ENCODE measurements at places on chromosomes 5 and 9.

DNA sequence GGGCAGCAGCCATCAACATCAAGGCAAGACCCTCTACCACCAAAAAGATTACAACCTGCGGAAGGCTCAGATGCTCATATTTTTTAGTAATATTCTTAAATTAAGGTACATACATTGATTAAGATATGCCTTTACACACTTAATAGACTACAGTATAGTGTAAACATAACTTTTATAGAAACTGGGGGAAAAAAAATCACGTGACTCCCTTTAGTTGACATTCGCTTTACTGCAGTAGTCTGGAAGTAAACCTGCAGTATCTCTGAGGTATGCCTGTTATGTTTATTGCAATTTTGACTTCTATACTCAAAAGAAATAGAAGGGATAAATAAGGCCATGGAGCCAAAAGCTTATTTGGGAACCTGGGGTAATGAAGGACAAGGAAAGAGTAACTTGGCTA, 15.1 kb upstream of the GCNT4 start:
- DNase-seq = no peak

DNA sequence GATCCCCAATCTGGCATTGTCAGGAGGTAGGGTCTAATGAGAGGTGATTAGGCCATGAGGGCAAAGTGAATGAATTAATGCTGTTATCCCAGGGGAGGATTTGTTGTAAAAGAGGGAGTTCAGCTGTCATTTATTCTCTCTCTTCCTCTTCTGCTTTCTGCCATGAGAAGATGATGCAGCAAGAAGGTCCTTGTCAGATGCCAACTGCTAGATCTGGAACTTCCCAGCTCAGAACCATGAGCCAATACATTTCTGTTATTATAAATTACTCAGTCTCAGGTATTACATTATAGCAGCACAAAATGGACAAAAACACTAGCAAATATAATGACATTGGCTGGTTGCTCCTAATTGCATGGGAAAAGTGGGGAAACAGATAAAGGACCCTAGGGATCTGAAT, 15.6 kb upstream of the BICD2 start:
- DNase-seq = no peak

- no peak for DNase-seq
These were observed 81.5 kb downstream of the NIPBL start for GRCh38 chr5:36957953-36958537.

DNA sequence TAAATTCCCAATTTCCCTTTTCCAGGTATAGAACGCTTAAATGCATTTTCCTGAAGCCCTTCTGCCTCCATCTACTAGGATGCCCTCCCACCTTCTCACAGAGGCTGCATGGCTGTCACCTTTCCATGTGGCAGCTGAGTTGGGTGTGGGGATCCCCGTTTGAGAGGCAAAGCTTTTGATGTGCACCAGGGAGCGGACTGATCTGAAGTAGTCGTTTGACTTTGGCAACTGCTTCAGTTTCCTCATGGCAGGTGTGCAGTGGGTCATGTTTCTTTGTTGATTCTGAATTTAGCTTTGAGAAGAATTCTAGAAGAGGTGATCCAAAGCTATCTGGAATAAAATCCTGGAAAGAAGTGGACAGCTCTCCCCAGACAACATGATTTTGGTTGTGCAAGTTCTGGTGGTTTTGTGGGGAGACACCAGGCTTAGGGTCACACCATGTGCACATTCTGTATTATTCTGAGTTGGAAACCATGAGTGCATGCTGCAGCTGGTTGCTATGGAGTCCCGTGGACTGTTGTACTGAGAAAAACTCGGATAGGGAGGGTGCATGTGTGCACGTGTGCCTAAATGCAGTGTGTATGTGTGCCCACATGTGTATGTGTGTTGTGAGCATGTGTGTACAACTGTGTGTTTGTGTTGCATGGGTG, 63.5 kb downstream of the GADD45G start:
- DNase-seq = no peak

GRCh38 chr5:168176941-168177340, 114.5 kb upstream of the WWC1 start:
- no peak for DNase-seq

DNA sequence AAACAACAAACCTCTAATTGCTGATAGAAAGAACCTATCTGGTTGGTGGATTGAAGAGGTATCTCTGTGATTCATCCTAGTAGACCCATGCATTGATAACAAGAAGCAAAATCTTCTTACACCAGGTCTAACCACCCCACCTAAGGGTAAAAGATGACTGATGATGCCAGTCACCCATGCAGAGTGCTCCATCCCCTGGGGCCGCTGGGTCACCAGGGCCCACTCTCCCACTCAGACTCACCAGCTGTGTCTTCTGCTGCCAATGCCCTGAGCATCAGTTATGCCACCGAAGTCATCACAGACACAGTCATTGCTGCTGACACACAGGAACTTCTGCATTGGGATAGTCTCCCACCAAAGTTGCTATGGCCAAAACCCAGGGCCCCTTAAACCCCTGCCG, 44.7 kb upstream of the ERCC6L2 start:
- no peak for DNase-seq

GRCh38 chr5:122638581-122638980, 136.3 kb upstream of the SNX2 start:
- no peak for DNase-seq

DNA sequence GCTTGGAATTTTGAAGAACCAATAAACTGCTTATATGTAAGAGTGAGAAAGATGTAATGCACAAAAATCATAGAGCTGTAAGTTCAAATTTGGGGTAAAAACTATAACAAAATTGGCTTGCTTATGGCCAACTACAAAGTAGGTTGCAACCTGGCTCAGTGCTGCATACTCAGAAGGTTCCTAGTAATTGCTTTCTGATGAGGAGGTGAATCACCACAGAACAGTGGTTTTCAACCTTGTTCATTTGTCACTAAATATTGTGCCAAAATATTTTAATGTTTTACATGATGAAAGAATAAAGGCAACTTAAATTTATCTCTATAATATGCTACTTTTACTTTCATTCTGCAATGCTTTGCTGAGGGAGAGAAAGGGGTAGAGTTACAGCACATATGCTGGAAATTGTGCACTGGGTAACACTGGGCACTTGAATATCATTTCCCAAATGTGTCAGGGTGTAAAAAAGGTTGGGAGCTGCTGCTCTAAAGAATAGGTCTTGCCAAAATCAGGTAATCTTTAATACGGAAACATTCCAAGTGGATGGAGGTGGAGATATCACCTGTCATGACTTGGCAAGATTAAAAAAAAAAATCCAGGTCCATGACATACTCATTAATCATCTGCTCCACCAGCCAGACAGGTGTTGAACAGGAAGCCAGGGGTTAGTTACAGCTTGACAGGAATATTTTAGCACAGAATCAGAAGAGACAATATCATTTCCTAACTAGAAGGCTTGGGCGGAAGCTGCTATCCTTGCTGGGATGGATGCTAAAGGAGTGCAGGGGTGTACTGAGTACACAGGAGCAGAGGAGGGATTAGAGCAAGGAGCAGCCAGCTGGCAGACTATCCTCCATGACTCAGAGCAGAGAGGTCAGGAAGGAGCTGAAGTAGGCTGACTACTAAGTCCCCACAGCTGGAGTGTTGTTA, 34.6 kb upstream of the CCL21 start:
- no peak for DNase-seq

DNA sequence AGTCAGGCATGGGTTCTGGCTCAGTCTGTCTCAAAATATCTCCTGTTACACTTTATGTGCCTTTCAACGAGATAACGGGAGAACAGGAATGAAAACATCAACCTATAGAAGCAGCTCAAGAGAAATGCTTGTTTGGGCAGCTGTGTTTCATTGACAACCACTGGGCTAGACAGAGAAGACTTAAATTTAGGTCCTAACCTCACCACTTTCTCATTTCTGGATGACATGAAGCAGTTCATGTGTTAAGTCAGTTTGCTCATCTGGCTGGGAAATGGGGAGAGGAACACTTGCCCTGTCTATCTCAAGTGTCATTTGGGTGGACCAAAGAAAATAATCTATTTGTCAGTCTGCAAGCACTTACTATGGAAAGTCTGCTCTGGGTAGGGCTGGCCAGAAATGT, 66.7 kb upstream of the PCA3 start:
- no peak for DNase-seq

- DNase-seq = no peak
These were observed 91.8 kb upstream of the PRSS3 start for GRCh38 chr9:33703430-33704102.

DNA sequence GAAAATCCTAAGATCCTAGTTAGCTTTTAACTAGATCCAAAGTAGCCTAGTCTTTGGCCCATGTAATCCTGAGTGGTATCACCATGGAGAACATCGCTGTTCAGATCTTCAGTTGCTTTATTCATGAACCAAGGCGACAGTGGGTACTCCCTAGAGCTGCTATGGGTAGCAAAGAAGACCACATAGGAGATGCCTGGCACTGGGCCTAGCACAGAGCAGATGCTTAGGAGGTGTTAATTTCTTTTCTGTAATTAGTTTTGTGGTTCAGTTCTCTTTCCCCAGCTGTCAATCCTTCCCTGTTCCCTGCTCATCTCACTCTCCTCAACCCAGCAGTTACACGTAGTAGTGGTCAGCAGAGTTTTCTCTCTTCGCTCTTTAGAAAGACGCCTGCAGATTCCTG, 9.3 kb downstream of the CAST start:
- DNase-seq = no peak

- DNase-seq = no peak
These were observed 1825.6 kb upstream of the CDH9 start for GRCh38 chr5:28864006-28864405.

DNA sequence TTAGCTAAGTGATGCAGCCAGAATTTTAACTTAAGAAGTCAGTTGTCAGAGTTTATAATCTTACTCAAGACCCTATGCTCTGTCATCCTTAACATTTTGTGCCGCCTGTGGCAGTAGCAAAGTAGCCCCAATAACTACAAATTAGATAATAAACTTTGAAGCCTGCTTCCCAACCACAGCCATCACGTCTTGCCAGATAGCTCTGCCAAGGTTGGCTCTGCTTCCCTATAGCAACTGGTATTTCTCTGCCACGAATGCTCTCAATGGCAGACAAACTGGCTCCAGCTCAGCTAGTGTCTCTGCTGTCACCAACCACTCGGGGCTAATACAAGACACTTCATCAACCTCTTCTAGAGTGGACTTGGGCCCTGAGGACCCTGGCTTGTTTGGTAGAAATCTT, 576.1 kb downstream of the CDH12 start:
- no peak for DNase-seq

GRCh38 chr5:136109453-136110135, 23.1 kb upstream of the SMAD5 start:
- no peak for DNase-seq

DNA sequence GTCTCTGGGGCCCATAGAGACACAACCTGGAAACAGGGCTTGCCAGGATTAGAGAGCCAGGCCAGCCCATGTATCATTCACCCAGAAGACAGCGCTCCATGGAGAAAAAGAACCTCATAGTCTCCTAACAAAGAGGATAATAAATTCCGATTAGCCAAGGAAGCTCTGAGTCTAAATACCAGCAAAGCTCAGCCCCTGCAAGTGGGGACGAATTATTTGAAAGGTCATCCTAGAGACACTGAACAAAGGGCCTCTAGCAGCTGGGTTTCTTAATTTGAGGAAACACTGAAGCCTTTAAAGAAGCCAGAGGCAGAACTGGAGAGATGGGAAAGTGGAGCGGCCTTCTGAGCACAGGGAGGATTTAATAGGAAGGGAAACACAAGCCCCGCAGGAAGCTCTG, 287.1 kb upstream of the ZNF462 start:
- DNase-seq = peak; percentile 19

DNA sequence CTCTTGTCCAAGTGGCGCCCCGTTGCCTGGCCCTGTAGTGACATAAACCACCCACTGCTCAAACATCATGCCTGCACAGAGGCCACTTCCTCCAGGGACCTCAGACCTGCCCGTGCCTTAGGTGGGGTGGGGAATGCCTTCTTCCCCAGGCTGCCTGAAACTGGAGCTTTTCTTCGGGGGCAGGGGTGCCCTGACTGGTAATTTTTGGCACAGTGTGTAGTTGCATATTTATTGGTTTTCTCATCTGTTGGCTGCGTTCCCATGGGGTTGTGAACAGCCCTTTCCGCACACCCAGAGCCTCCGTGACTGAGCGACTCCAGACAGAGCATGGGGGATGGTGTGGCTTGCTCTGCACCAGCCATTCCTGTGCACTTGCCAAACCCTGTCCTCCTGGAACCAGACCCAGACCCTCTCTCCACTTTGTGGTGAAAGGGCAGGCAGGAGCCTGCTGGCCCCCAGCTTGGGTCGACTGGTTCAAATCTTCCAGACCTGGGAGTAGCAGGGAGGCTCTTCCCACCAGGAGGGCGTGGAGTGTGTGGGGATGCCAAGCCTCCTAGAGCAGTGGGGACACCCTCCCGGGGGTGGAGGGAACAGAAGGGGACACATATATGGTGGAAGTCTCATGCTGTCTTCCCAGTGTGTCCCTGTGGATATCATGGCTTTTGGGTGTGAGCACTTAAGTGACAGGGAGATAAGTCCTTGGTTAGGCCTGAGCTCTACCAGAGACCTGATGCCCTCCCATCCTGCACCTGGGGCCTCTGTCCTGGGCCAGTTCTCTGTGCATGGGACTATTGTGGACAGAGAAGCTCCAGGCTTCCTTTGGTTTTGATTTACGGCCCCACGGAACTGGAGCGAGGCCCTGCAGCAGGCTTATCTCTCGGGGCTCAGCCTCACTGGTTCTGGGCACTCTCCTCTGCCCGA, 39.6 kb downstream of the WNK2 start:
- DNase-seq = no peak

GRCh38 chr5:92695123-92696003, 885.7 kb downstream of the NR2F1-AS1 start:
- DNase-seq = no peak

DNA sequence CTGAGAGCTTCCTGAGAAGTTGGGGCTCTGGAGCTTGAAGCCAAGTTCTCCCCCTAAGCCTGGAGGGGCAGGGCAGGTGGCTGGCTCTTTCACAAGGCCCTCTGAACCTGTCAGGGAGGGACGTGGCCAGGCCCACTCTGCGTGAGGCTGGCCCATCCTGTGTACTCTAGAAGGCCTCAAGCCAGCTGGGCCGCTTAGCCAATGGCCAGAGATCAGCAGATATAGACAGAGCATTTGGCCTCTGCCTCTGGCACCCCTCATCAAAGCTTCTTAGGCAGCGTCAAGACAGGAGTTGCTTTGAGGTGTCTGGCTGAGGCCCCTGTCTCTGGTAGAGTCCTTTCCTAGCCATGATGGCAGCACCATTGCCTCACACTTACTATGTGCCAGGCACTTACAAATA, 105.6 kb downstream of the FGF18 start:
- DNase-seq = no peak

GRCh38 chr9:19631181-19631580, 157.7 kb downstream of the SLC24A2 start:
- DNase-seq = no peak

DNA sequence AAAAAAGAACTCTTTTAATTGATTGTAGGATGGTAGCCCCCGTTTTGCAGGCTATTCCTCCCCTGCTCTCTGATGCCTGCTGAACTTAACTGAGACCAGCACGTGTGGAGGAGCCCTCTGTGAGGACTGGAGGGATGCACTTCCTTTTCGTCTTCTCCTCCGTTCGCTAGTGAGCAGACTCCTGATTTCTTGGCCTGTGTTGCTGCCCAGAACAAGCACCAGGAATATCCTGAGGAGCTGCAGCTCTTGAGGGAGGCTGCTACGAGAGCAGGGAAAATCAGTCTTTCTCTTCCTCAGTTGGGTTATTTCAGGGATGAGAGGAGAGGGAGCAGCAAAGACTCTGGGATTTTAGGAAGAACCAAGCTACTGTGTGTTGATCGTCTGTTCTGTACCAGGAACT, 74.7 kb downstream of the ARHGAP26 start:
- no peak for DNase-seq

Measured in pons (tissue), 1 donor.